ENCODE measurements at places on chromosomes 6 and 20. TPM values are rescaled to one million over a fixed set of nuclear protein-coding genes. Genes with fewer than 3 reads are reported as not detected.

DNA sequence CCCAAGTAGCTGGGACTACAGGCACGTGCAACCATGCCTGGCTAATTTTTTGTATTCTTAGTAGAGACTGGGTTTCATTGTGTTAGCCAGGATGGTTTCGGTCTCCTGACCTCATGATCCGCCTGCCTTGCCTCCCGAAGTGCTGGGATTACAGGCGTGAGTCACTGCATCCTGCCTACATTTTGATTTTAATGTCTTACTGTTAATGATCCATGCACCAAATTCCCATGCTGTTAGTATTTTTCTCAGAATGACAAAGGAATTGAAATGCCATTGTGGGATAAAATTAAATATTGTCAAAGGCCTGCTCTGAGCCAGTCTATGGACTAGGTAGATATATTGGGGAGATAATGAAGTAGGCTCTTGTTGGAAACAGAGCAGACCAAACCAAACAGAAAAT is 28.2 kb downstream of the CBFA2T2 start:
- H3K36me3 ChIP-seq: no peaks in the 10 kb centered on the region
- H3K4me1 ChIP-seq: no peaks in the 10 kb centered on the region
- H3K27ac ChIP-seq: no peak overlapping the region
- DNase-seq: no peak
- no peak overlapping the region for H3K4me3 ChIP-seq

DNA sequence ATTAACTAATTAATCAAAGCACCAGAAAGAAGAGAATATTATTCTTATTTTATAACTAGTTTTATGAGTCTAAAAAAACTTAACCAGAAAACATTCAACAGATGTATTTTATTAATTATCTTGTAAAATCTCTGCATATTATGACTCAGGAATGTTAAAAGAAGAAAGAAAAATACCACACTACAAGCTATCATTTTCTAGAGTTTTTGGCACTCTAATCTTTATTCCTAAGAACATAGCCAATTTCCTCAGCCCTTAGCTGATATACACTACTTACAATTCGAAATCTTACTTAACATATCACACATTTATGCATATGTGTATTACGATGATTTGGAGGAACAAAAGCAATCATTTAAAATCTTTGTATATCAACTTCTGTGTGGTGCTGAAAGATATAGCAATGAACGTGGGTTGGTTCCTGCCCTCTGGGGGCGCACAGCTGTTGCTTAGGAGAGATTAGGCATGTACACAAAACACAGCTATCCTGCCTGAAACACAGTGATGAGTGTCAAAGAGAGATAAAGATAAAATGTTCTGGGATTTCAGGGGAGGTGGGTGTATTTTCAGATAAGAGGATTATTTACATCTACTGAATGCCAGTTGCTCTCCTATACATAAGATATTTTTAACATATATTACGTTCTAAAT is 404.5 kb downstream of the SYNE1 start:
- peaks cover 2% of the 10 kb centered on the region for H3K4me1 ChIP-seq
- no peak overlapping the region for H3K27ac ChIP-seq
- no peak overlapping the region for H3K4me3 ChIP-seq
- peak; percentile 1 for DNase-seq
- H3K27me3 ChIP-seq: no peaks in the 10 kb centered on the region

DNA sequence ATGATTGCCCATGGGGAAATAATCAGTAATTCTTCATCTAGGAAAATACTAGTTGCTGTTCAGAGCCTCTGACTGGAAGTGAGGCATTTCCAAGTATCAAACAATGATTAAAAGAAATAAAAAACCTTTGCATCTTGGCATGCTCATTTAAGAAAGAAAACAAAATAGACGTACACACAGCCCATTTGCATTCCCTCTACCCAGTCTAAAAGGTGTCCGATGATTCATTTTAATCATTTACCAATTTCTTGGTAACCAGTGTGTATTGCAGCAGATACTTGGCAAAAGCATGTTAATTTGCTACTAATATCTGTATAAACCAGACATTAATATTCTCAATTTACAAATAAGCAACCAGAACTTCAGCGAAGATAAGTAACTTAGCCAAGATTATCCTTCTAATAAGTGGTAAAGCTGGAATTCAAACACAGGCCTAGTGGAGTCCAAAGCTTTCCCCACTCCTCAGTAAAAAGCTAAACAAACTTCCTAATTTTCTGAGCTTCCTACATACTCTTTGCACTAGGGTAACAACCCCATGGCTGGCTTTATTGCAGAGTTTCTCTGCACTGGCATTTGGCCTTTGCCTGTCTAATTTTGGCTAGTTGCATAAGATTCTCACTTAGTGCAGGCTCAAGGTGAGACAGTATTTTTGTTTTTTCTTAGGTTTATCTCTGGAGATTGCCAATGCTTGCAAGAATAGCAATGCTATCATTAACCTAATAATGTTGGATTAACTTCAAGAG is 338.1 kb downstream of the PRKN start:
- no peaks in the 10 kb centered on the region for H3K27me3 ChIP-seq
- H3K27ac ChIP-seq: no peak overlapping the region
- no peak overlapping the region for H3K4me3 ChIP-seq
- H3K36me3 ChIP-seq: no peaks in the 10 kb centered on the region
- H3K4me1 ChIP-seq: no peaks in the 10 kb centered on the region

GRCh38 chr6:114024746-114025145 is 53.8 kb upstream of the HDAC2 start:
- no peaks in the 10 kb centered on the region for H3K27me3 ChIP-seq
- H3K4me1 ChIP-seq: no peaks in the 10 kb centered on the region
- no peak overlapping the region for H3K4me3 ChIP-seq
- no peaks in the 10 kb centered on the region for H3K36me3 ChIP-seq
- H3K27ac ChIP-seq: no peak overlapping the region

DNA sequence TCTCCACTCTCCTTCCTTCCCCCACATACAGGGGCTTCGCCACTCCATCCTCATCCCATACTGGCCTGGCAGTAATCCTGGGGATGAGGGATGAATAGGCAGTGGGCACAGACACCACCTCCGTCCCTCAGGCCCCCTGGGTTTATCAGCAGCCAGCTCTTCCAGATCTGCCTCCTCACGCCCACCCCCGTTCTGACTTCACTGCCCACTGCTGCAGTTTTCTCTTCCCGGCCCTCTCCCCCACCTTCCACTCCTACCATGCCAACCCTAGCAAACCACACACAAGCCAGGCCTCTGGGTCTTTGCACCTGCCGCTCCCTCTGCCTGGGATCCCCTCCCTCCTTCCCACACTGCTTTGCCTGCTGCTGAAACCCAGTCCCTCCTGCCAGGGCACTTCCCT is 22.3 kb downstream of the PNPLA1 start:
- H3K27me3 ChIP-seq: no peaks in the 10 kb centered on the region
- H3K4me3 ChIP-seq: no peak overlapping the region
- H3K27ac ChIP-seq: no peak overlapping the region
- DNase-seq: no peak
- peaks cover 7% of the 10 kb centered on the region for H3K4me1 ChIP-seq

- no peaks in the 10 kb centered on the region for H3K4me1 ChIP-seq
- no peak overlapping the region for H3K4me3 ChIP-seq
- no peaks in the 10 kb centered on the region for H3K36me3 ChIP-seq
- no peak for DNase-seq
- no peak overlapping the region for H3K27ac ChIP-seq
- no peaks in the 10 kb centered on the region for H3K27me3 ChIP-seq
Observed at GRCh38 chr6:18306977-18307376, 42.6 kb upstream of the DEK start.

Gene DUSP15
- not detected for polyA plus RNA-seq

- no peak overlapping the region for H3K27ac ChIP-seq
- no peaks in the 10 kb centered on the region for H3K27me3 ChIP-seq
- DNase-seq: no peak
- no peaks in the 10 kb centered on the region for H3K4me1 ChIP-seq
Observed at GRCh38 chr20:61561111-61561830, 309.2 kb downstream of the CDH4 start.

DNA sequence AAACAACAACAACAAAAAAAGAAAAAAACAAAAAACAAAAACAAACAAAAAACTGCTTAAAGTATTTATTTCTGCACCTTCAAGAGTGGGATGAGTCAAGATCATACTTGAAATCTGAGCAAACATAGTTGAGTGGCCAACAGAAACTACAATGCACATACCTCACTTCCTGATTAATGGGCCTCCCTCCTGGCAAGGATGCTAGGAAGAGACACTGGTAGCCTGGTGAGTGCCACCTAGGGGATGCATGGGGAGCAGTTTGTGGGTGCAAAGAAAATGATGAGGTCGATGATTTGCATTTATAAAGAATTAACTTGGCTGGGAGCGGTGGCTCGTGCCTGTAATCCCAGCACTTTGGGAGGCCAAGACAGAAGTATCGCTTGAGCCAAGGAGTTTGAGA is 808.1 kb downstream of the MAFB start:
- H3K27me3 ChIP-seq: no peaks in the 10 kb centered on the region
- H3K4me3 ChIP-seq: no peak overlapping the region
- DNase-seq: no peak
- H3K36me3 ChIP-seq: no peaks in the 10 kb centered on the region
- H3K27ac ChIP-seq: no peak overlapping the region

DNA sequence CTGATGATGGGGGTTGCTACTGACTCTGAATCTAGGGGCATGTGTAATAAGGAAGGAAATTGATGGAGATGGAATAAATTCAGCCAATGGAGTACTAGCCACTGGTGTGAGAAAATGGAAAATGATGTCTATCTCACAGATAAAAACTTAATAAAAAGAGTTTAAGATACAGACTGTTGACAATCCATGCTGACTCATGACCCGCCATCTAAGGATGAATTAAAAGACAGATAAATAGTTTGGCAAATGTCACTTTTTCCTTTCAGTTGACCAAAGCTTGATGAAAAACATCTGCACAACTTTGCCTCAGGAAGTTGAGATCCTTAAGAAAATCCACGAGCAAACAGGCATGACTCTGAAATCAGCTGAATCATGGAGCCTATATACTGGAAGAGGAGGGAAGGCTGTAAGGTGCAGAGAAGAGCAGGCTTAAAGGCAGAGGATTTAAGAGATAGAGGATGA is 82.6 kb upstream of the BMP5 start:
- no peak overlapping the region for H3K27ac ChIP-seq
- no peaks in the 10 kb centered on the region for H3K27me3 ChIP-seq
- no peaks in the 10 kb centered on the region for H3K4me1 ChIP-seq
- no peaks in the 10 kb centered on the region for H3K36me3 ChIP-seq
- no peak overlapping the region for H3K4me3 ChIP-seq
- no peak for DNase-seq

Gene STMN3
- 33.5 TPM for polyA plus RNA-seq

Gene CLPSL1
- not detected for polyA plus RNA-seq

DNA sequence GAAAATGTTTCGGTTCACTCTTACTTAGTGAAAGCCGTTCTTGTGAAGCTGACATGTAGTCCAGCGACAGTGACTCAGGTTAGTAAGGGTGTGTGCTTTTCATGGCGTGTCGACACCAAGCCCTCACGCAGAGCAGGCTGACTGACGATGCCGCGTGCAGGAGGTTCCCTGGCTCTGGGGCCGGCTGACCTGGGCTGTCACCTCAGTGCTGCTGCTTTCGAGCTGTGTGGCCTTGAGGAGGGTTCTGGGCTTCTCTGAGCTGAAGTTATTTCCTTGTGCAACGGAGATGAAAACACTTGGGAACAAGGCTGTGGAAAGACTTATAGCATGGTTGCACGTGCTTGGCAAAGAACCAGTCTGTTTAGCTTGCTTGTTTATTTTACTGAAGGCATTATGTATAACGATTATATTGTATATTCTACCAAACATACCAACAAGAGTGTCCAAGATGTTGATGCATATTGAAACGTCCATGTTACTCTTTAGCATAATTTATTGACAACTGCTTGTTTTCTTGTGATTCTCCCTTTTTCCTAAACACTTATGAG is 59.2 kb downstream of the PHACTR3 start:
- no peaks in the 10 kb centered on the region for H3K36me3 ChIP-seq
- no peaks in the 10 kb centered on the region for H3K27me3 ChIP-seq
- no peak for DNase-seq
- H3K4me3 ChIP-seq: no peak overlapping the region

Gene TREM1
- polyA plus RNA-seq: not detected

- no peaks in the 10 kb centered on the region for H3K4me1 ChIP-seq
- no peaks in the 10 kb centered on the region for H3K36me3 ChIP-seq
- DNase-seq: no peak
- no peak overlapping the region for H3K27ac ChIP-seq
- no peak overlapping the region for H3K4me3 ChIP-seq
Observed at GRCh38 chr6:153031335-153031955, 28.9 kb upstream of the MTRF1L start.

Gene PRND
- polyA plus RNA-seq: not detected

Gene C6orf58
- polyA plus RNA-seq: not detected

GRCh38 chr20:43699941-43700565 is 26.7 kb downstream of the GTSF1L start:
- no peak for DNase-seq
- no peak overlapping the region for H3K4me3 ChIP-seq
- H3K27ac ChIP-seq: no peak overlapping the region
- H3K4me1 ChIP-seq: peaks cover 3% of the 10 kb centered on the region

Gene CENPW
- polyA plus RNA-seq: 4.8 TPM

Gene PPP1R3D
- polyA plus RNA-seq: 1.6 TPM

DNA sequence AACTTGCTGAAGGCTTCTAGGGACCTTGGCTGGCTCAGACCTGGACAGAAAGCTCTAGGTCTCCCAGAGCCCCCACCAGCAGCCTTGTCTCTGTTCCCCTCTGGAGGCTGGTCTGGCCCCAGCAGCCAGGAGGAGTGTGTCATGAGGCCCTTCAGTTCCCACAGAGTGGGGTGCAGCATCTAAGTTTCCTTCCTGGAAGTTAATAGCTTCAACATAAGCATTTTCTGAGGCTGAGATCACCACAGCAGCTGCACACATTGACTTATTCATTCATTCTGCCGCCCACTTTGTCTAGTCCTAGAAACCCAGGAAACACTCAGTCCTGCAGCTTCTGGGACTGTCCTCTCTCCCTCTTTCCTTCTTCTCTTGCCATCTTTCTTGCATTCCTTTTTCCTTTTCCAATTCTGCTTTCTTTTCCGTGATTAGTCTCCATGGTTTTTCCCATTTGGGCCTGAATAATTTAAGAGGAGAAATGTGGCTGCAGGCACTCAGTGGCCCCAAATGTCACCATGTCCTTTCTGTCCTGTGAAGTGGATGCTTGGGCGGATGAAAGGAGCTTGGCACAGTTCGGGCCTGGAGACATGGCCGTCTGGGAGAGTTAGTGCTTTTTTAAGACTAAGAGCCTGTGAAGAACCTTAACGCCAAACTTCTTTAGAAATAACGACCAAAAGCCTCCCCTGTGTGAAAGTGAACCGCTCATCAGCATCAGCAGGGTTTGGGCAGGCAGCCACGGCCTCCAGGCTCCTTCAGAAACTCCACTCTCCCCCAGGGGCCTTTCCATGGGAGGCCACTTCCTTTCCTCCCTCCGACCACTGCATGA is 31.0 kb upstream of the PCMTD2 start:
- H3K36me3 ChIP-seq: no peaks in the 10 kb centered on the region
- peaks cover 16% of the 10 kb centered on the region for H3K4me1 ChIP-seq
- H3K27me3 ChIP-seq: no peaks in the 10 kb centered on the region
- H3K4me3 ChIP-seq: no peak overlapping the region
- no peak overlapping the region for H3K27ac ChIP-seq

DNA sequence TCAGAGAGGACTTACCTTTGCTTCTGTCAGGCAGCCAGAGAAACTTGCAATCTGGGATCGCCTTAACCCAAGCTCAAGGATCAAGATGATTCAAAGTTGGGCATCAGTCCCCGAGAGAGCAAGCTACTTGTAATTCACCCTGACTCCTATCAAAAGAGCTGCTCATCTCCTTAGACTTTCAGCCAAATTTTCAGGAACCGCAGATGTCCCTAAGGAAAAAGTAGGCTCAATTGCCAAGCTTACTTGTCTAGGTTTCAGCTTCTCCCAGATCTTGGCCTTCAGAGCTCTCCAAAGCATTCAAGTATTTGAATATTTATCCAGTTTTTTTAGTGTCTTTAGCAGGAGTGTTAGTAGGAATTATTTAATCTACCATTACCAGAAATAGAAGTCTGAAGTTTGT is 434.1 kb upstream of the MMS22L start:
- no peak overlapping the region for H3K27ac ChIP-seq
- H3K4me3 ChIP-seq: no peak overlapping the region
- H3K4me1 ChIP-seq: no peaks in the 10 kb centered on the region
- no peaks in the 10 kb centered on the region for H3K27me3 ChIP-seq
- no peak for DNase-seq
- no peaks in the 10 kb centered on the region for H3K36me3 ChIP-seq
